ENCODE measurements at places on chromosomes 3 and 15. TPM values are rescaled to one million over a fixed set of nuclear protein-coding genes. Genes with fewer than 3 reads are reported as not detected.
A peak's percentile ranks its signal among the peaks of the same experiment; 100 is the strongest.

DNAH1 gene
- total RNA-seq: 0.48 TPM

NPAP1 gene
- not detected for total RNA-seq

DNA sequence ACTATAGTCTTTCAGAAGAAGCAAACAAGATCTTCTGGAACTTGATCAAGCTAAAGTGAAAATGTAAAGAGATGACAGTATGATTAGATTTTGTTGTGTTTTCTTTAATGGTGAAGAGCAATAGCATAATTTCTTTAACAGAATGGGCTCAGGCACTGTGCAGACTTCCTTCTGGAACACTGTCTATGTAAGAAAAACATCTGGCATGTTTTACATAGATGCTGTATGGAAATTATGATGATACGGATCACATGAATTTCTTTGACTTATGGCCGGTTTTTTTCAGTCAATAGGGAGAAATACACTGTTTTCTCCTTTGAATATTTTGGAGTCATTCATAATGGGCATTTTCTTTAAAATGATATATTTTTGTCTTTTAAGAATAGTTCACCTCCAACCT, 42.6 kb downstream of the PHLDB2 start:
- DNase-seq: no peak

- DNase-seq: no peak
Measured at GRCh38 chr3:119619094-119619493, 21.4 kb downstream of the PLA1A start.

DNA sequence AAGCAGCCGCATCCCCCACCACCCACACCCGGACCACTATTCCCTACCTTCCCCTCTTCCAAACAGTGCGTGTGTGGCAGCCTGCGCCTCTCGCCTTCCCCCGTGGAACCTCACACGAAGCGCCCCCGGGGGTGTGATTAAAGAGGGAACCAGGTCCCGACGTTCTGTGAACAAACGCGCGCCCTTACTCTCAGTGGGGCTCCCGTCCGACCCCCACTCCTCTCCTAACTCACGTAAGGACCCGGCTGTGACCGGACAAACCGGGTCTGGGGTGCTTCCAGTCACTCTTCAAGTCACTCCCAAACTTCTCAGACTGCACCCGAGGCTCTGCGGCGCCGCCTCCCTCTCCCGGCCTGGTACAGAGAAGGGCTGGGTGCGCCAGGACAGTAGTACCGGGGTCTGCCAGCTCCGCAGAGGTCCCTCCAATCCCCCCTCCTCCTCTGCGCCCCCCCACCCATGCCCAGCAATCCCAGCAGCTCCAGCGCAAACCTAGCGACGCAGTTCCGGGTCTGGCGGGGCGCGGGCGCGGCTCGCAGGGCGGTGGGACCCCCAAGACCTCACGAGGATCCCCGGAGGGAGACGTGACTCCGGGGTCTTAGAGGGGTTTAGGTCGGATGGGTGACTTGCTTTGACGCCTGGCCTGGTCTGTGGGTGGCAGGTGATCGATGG, 574 bp downstream of the DUOXA1 start:
- peak; percentile 79 for DNase-seq

DNA sequence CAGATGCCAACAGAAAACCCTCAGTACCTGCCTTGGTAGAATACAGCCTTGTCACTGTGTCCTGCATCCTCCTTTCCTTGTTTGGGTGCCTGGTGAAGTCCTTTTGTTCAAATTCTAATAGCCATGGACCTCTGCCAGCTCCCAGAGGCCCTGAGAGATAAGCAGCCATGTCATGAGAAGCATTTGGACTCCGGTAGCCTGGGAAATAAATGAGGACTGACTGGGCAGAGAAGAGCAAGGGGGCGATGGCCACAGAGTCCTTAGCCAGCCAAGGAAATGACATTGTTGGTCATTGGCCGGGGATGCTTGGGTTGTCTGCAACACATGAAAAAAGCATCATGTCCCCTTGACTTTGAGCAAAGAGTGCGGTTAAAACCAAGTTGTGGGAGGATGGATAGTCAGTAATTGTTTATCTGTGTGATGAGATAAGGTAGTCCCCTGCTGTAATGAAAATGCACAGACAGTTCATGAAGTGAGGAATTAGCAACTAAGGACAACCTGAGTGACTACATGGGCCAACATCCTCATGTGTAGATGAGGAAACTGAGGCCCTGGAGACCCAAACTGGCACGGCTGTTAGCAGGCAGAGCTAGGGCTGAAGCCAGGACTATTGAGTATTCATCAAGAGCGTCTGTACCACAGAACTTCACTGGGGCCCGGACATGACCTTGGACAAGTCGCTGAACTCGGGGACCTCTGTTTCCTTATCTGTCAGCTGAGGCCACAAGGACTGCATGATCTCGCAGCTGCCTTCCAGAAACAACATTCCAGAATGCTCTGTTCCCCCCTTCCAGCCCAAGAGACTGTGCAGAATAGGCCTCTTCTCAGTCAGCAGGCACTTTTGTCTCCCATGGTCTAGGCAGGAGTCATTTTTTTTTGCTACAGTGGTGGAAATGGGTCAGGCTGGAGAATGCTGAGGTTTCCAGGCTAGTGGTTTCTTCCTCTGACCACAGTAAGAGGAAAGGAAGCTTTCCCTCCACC, 90.5 kb upstream of the CTDSPL start:
- no peak for DNase-seq

DNA sequence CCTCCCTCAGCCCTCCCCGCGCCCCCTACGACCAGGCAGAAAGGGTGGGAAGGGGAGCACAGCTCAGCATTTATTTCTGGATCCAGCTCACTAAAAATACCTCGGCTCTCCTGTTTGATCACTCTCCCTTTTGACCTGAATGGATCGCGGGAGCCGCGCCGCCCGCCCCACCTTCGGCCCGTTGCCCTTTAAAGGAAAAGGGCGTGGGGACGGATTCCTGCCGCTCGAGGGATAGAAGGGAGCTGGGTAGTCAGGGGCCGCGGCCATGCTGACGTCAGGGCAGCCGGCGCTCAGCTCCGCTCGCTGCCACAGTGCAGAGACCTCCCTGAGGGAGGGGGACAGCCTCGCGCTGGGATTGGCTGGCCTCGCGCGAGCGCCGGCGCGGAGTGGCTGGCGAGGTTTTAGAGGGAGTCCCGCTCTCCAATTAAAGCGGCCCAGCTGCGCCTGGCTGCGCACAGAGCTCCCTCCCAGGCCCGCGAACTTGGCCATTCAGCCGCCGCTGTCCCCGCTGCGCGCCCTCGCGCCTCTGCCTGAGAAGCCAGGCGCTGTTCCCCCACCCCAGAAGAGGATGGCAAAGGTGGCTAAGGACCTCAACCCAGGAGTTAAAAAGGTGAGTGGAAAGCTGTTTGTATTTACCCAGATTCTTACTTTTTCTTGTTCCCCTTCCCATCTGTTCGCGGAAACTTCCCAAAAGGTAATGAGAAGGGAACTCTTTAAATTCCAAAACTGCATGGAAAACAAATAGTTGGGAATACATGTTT, at the start of gene LMCD1:
LMCD1 (plus strand) TSS at position 453 of the 761 bp plus-strand sequence; CDS start at position 569, 116 bp downstream.
- peak; percentile 93 for DNase-seq

GRCh38 chr3:194187233-194187944, 51.4 kb downstream of the HES1 start:
- DNase-seq: no peak

DNA sequence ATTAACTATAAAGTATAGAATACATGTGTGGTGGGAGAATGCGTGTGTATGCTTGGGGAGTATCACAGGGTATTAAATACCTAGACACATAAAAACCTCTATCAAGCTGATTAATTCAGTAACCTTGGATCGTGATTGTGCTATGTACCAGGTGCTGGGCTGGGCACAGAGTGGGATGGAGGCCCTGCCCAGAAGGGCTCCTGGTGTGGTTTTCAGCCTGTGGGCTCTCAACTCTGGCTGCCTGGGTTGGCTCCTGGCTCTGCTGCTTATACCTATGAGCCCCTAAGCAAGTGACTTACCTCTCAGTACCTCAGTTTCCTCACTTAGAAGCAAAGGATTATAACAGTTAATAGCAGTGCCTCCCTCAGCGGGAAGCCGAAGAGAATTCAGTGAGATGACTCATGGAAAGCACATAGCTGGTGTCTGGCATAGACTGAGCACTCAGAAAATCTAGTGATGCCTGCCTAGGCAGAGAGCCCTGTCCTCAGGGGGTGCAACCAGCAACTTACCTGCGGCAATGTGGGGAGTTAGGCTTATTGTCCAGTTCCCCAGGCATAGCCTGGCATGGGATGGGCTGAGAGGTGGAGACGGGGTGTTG, 90.6 kb upstream of the MYZAP start:
- DNase-seq: no peak

DNA sequence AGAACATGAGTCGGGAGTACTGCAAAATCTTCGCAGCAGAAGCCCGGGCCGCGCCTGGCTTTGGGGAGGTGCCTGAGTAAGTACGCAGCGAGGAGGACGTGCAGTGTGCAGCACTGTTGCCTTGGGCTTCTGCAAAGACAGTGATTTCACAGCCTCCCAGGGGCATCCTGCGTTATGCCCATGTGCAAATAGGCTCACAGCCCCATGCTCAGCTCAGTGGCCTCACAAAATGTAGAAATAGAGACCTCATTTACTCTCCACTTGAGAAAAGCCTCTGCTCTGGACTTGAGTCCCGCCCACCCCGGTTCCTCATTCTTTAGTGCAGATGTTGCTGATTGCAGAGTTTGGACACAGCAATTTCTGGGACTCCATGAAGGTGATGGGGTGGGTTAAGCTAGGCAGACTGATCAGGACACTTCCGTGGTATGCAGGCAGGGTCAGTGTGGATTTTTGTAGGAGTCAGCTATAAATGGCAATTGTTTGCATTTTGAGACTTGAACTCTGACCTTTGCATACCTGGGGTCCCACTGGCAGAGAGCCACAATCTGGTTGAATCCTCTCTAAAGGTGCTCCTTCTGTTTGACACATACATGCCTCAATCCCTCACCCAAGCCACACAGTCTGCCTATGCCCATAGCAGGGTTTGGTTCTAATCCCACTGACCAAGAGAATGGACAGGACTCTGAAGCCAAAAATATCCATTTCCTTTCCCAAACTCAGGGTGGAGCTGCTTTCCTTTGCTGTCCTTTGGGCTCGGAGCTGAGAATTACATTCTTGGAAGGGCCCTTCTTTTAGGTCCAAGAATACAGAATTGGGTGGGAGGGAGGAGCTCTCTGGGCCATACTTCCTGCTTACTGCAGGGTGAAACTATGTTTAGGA, 20.7 kb upstream of the SLC28A1 start:
- no peak for DNase-seq
